ENCODE measurements at places on chromosomes 7 and 10.
A peak's percentile ranks its signal among the peaks of the same experiment; 100 is the strongest.

- DNase-seq = peak; percentile 27
These were observed 80.5 kb upstream of the PPIF start for GRCh38 chr10:79266543-79267312.

GRCh38 chr7:27992097-27992496 is 188.5 kb downstream of the JAZF1 start:
- DNase-seq = no peak

DNA sequence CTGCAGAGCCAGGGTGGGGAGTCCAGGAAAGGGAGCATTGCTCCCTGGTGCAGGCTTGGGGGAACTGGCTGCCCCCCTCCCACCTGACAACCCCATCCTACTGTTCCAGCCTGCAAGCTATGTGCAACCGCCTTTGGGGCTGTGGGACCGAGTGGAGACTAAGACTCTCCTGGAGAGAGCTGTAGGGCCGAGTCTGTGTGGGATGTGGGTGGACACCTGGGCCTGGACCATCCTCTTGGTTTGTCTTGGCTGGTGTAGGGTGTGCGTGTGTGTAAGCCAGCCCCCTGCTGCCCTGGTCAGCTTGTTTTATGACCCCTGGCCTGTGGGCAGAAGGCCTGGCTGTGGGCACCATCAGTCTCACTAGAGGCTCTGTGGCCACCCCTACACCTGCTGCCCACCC is 1.6 kb upstream of the RAMP3 start:
- DNase-seq = no peak

DNA sequence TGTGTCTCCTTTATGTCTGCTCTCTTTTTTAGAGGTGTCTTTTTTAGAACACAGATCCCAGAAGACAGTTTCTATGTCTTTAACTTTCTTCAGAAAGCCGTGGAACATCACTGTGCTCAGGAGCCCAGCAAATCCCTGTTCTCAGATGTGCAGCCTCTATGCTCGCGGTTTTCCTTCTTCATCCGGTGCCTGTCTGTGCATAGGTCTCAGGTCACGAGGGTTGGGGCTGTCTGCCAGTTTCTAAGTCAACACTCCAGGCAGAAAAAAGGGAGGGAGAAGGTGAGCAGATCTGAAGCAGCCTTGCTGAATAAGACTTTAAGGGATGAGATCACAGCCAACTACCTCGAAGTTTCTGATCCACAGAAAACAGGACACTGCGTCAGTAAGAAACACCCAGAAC is 68.5 kb downstream of the CRTAC1 start:
- DNase-seq = no peak

GRCh38 chr7:157129907-157130460 is 8.7 kb upstream of the UBE3C start:
- no peak for DNase-seq

GRCh38 chr7:36132012-36132411 is 21.0 kb upstream of the EEPD1 start:
- no peak for DNase-seq

GRCh38 chr10:14332903-14333302 is 2.2 kb upstream of the FRMD4A start:
- DNase-seq = no peak

DNA sequence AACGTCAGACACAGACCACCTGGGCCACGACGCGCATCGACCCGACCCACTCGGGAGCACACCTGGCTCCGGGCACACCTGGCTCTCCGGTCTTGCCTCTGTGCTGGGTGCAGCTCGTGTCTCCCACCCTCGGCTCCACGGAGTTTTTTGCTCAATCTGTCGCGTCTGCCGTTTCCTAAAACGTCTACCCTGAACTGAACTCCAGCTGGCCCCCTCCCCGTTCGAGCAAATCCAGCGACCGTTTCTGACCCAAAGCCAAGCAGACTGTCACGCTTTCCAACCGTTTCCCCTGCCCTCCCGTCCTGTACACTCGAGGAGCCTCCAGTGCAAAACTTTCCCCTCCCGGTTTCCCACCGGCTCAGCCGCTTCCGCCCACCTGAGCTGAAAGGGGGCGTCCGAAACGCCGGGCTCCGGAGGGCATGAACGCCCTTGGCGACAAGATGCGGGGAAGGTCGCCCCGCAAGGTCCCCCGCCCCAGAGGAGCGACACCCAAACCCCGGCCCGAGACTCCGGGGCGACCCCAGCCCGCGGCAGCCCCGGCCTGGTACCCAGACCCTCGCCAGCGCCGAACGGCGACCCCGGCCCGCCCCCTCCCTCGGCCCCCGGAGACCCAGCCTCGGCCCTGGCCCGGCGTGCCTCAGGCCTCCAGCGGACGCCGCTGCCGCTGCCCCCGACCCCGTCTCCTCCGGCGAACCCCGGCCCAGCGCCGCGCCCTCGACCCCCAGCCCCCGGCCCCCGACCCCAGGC is 557 bp downstream of the CYTH3 start:
- no peak for DNase-seq

GRCh38 chr10:127872011-127872761 is 20.6 kb downstream of the CLRN3 start:
- DNase-seq = no peak

DNA sequence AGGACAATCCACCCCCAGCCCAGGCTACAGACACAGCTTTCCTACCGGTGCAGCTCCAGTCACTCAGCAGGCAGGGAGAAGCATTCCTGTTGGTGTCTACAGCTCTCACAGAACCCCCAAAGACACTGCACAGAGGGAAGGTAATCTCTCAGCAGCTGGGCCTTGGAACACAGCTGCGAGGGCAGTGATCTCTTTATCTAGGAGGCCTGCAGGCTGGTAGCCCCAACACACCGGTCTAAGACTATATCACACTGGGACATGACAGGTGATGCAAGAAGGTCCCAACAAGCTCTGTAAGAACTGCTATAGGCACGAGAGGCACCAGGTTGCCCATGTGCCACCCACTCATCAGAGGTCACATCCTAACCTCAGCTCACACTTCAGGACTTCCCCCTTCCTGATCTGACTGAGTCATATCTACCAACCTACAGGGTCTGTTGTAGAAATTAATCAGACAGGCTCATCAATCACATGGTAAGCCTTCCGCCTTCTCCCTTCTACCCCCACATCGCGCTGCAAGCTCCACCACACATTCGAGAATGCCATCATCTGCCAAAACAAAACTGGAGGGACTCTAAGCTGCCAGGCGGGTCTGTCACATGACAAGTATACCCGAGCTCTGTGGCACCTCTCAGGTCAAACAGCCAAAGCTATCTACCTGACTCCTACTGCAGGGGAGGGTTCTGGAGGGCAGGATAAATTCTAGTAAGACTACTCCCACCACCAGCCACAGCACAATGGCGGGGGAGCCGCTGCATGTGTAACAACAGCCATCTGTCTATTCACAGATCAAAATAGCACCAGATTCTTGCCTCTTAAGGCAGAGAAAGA is 26.1 kb downstream of the FAM53B start:
- DNase-seq = peak; percentile 98
